Right atrium auricular region (tissue), 2 donors: ENCODE measurements at places on chromosomes 16 and 17. TPM values are rescaled to one million over a fixed set of nuclear protein-coding genes. Genes with fewer than 3 reads are reported as not detected.

The GJC1 gene
- total RNA-seq, result 41.8 TPM

The CHAD gene
- total RNA-seq, result not detected

- no peaks in the 10 kb centered on the region for H3K4me1 ChIP-seq
- no peak overlapping the region for H3K4me3 ChIP-seq
- no peak overlapping the region for H3K27ac ChIP-seq
- no peaks in the 10 kb centered on the region for H3K36me3 ChIP-seq
Measured at GRCh38 chr17:50225701-50226240, 24.3 kb upstream of the COL1A1 start.

GRCh38 chr16:88369447-88370008 is 13.2 kb upstream of the ZNF469 start:
- no peak overlapping the region for H3K4me3 ChIP-seq
- H3K27me3 ChIP-seq, result no peaks in the 10 kb centered on the region
- no peak for DNase-seq

DNA sequence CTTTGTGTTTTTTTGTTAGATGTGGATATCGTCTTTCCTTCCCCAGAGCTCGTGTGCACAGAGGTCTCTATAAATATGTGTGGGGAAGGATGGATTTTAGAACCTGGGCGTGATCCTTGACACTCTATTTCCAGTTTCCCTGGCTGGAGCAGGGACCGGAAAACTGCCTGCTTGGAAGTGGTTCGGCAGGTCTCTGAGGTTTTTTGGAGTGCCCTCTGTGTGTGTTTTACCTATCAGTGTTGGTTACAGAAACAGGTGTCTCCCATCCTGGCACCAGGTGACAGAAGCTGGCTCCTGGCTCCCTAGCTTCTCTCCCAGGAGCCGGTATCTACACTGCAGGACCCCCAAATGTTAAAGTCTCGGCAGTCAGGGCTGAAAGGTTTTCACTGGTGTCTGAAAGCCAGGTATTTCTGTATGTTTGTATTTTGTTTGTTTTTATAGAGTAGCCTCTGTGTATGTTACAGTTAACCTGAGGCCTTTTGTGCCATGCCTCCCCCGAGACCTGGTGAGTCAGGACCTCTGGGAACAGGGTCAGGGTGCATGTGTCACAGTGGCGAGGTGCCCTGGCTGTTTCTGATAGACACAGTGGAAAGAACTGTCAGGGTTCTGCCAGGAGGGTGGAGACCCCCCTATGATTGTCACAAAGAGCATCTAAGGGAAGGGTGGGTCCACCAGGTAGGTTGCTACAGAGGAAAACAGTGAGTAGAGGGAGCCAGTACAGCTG is 31.3 kb downstream of the ZC3H18 start:
- H3K27me3 ChIP-seq, result no peaks in the 10 kb centered on the region

- no peak overlapping the region for H3K27ac ChIP-seq
- no peaks in the 10 kb centered on the region for H3K27me3 ChIP-seq
- H3K4me3 ChIP-seq, result no peak overlapping the region
- peaks cover 60% of the 10 kb centered on the region for H3K36me3 ChIP-seq
- DNase-seq, result peak; percentile 89
Measured at GRCh38 chr17:82931699-82932517, 92.1 kb upstream of the ZNF750 start.

- H3K27ac ChIP-seq, result no peak overlapping the region
- H3K27me3 ChIP-seq, result peaks cover 14% of the 10 kb centered on the region
Measured at GRCh38 chr17:34154961-34155730, 99.9 kb upstream of the CCL2 start.

- no peaks in the 10 kb centered on the region for H3K4me1 ChIP-seq
- no peak overlapping the region for H3K4me3 ChIP-seq
- H3K27me3 ChIP-seq, result no peaks in the 10 kb centered on the region
- H3K36me3 ChIP-seq, result no peaks in the 10 kb centered on the region
- DNase-seq, result no peak
- no peak overlapping the region for H3K27ac ChIP-seq
Measured at GRCh38 chr17:33868899-33869298, 386.2 kb upstream of the CCL2 start.

DNA sequence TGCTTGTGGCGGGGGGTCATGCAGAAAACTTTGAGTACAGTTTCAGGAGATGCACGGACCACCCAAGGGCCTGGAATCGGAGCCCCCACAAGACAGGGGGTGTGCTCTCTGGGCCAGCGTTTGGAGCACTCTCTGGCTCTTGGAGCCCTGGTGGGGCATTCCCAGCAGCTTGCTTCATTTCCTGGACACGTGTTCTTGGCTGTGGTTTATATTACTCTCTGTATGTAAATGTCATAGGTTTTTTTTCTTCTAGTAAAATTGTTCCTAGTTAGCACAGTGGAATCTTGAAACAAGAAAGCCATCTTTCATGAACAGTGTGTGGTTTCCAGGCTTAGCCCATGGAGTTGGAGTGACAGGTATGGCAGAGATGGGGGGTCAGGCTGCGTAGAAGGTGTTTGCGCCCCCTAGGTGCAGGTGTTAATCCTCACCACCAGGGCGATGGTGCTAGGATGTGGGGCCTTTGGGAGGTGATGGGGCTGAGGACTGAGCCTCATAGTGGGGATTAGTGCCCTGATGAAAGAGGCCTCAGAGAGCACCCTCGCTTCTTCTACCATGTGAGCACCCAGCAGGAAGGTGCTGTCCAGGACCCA is 79.8 kb downstream of the JPH3 start:
- no peaks in the 10 kb centered on the region for H3K27me3 ChIP-seq
- H3K36me3 ChIP-seq, result no peaks in the 10 kb centered on the region
- H3K4me1 ChIP-seq, result no peaks in the 10 kb centered on the region
- DNase-seq, result no peak
- H3K4me3 ChIP-seq, result no peak overlapping the region
